ENCODE measurements at places on chromosomes 2 and 18.

- no peak for DNase-seq
Observed at GRCh38 chr18:46772357-46772756, 15.5 kb upstream of the ST8SIA5 start.

DNA sequence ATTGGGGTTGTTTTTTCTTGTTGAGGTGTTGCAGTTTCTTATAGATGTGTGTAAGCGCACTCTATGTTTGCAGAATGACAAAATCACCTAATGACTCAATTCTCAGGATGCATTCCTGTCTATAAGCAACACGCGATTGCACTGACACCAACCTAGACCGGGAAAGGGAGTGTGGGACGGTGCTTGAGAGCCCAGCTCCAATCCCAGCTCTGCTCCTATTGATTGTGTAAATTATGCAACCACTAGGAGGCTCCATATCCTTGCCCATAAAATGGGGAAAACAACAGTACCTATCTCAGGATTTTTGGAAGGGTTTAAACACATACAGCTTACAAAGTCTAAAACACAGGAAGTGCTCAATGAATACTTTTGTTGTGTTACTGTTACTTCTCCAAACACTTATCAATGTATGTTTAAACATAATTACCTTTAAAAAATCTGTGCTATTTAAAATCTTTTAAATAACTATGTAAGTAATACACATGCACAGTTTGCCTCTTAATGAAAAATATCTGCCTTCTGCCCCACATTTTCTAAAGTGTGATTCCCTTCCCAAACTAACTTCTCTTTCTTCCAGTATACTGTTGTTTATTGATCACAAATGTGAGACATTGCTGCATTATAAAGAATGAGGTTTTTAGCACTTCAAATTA is 132.5 kb downstream of the SPHKAP start:
- DNase-seq: no peak

GRCh38 chr2:66481100-66481549 is 46.2 kb downstream of the MEIS1 start:
- no peak for DNase-seq

DNA sequence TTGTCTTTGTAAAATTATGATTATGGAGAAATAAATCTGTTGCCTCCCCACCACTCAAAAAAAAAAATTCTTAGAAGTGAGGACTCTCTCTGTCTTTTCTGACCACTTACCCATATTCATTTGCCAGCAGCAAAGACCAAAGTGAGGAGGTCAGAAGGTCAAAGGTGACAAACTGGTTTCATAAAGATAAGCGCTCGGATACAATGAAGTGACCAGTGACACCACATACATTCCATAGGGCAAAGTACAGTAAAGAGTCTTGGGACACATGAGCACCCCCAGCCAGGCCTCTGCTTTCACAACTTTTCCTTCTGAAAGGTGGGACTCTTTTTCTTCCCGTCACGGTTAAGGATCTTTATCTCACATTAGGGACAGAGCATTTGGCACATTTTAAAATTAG is 75.9 kb upstream of the TCF4 start:
- no peak for DNase-seq

DNA sequence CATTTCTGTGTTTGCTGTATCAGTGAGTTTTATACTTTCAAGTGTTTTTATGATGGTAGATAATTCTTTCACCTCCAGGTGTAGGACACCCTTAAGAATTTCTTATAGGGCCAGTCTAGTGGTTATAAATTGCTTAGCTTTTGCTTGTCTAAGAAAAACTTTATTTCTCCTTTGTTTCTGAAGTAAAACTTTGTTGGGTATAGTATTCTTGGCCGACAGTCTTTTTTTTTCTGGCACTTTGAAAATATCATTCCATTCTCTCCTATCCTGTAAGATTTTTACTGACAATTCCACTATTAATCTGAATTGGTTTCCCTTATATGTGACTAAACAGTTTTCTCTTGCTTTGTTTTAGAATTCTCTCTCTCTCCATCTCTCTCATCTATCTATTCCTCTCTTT is 118.7 kb upstream of the LRRTM4 start:
- no peak for DNase-seq

DNA sequence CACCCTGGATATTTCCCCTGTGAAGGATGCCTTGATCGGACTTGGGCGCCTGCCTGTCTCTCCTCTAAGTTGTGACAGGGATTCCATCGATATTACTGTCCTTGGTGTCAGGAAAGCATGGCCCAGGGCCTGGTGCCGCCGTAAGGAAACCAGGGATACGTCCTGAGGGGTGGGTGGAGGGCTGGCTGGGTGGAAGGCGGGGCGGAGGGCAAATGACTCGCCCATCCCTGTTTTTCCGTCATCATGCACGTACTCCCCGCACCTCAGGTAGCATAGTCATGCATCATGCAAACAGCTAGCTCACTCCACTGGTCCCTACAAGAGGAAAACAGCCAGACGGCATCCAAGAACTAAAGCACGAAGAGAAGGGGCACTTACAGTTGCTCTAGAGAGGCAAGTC is 57.1 kb downstream of the PXDN start:
- no peak for DNase-seq

- no peak for DNase-seq
Observed at GRCh38 chr18:72895548-72895947, 27.8 kb upstream of the NETO1 start.

DNA sequence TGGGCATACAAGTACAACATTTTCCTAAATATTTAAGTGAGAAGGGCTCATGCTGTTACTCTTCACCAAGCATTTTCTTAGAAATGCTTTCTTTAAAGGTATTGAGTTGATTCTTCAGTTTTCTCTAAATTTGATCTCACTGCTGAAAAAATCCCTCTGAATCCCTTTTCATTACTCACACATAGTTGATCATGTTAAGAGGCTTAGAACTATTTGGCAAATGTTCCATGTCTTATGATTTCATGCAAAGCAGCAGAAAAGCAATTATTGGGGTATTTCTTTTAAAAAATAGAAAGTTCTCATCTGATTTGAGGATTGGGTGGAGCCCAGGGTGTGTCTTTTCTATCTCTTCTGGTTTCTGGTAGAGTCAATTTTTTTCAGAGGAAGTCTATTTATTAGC is 1079.8 kb upstream of the ZEB2 start:
- no peak for DNase-seq

- DNase-seq: no peak
Observed at GRCh38 chr18:54794823-54795222, 33.5 kb upstream of the RAB27B start.

DNA sequence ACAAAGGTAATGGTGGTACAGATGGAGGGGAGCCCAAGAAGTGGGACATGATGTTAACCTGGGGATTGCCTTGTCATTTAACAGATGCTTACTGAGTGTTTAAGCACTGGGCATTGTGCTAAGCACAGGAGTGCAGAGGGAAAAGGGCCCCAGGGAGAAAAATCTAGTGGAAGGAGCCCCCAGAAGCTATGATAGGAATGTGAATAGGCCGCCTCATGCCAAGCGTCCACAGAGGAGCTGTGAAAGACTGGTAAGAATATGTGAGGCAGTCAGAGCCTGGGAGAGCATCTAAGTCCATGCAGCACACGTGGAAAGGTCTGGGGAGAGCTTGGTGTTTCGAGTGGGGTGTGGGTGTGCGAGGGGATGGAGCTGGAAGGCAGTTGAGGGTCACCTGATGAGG is 5.5 kb downstream of the ZNF532 start:
- no peak for DNase-seq

DNA sequence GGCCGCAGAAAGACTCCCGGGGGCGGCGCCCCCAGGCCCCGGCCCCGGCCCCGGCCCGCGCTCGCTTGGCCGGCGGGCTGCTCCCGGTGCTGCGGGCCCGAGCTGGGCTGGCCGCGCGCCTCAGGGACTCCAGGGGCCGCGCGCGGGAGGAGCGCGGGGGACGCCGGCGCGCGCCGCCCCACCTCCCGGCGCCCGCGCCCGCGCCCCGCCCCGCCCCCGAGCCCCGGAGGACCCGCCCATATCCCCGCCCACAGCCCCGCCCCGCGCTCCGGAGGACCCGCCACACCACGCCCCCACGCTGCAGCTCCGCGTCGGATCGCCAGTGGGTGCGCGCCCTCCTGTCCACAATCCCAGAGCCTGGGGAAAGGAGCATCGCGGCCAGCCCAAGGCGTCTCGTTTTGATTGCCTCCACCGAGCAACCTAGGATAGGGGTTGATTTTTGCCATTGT is at the start of gene PARD6G:
TSS of gene PARD6G (minus strand) at position 122 of the 449 bp plus-strand sequence. CDS start 166 bp downstream, outside the sequence.
- DNase-seq: peak; percentile 39

DNA sequence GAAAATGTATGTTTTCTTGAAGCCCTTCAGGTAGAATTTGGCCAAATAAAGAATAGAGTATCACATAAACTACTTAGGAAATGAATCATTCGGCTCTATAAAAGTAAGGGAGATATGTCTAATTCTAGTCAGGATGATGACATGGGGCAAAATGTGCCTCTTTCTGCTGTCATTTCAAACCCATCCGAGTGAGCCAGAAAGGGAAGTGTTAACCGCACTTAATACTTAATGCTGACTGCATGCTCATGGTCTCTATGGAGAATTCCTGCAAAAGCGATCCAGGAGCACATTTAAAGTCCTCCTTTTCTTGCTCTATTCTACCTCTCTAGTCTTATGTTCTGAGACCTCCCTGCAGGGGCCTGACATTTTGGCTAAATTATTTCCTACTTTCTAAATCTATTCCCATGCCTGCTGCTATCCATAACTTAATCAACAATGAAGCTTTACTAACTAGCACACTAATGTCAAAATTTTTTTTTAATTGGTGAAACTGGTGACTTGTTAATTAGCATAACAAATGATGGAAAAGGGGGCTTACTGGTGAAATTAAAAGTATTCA is 127.4 kb downstream of the CDC42EP3 start:
- no peak for DNase-seq

- no peak for DNase-seq
Observed at GRCh38 chr2:210207929-210208328, 17.3 kb downstream of the ACADL start.

DNA sequence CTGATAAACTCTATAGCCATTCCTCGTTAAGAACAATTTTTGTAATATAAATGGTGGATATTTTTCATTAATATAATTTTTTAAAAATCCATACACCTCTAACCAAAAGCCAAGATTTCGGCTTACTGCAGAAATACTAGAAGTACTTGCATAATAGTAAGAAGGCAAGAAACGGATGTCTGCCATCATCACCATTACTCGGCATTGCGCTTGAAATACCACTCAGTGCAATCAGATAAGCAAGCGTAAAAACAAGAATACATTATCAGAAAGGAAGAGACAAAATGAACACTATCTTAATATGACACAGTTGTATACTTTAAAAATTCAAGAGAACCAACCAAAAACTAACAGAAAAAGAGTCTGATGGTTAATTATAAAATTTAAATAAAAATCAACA is 15.2 kb upstream of the BOLA3 start:
- DNase-seq: no peak

DNA sequence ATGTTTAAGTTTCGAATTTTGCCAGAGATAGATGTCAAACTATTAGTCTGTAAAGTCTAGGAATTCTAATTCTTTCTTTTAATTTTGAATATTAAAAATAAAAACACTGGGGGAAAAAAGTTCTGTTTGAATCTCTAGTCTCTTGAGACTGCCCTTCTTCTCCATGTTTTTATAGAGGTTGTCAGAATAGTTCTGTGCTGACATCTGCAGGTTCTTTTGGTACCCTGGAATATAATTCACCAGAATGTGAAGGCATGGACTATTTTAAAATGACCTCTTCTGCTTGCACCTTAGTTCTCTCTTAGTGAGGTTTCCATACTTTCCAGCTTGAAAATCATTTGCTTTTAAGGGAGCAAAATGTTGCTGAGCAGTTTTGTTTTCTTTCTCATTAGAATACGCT is 121.0 kb upstream of the MSTN start:
- no peak for DNase-seq

- DNase-seq: no peak
Observed at GRCh38 chr2:224776795-224777558, 60.8 kb upstream of the CCDC195 start.

- DNase-seq: no peak
Observed at GRCh38 chr18:46278481-46279465, 174.6 kb downstream of the HAUS1 start.

- DNase-seq: no peak
Observed at GRCh38 chr2:205865905-205866441, 183.7 kb downstream of the NRP2 start.

GRCh38 chr2:190469771-190470170 is 61.6 kb downstream of the MFSD6 start:
- DNase-seq: no peak

GRCh38 chr18:23714576-23714975 is 25.3 kb downstream of the LAMA3 start:
- DNase-seq: no peak

DNA sequence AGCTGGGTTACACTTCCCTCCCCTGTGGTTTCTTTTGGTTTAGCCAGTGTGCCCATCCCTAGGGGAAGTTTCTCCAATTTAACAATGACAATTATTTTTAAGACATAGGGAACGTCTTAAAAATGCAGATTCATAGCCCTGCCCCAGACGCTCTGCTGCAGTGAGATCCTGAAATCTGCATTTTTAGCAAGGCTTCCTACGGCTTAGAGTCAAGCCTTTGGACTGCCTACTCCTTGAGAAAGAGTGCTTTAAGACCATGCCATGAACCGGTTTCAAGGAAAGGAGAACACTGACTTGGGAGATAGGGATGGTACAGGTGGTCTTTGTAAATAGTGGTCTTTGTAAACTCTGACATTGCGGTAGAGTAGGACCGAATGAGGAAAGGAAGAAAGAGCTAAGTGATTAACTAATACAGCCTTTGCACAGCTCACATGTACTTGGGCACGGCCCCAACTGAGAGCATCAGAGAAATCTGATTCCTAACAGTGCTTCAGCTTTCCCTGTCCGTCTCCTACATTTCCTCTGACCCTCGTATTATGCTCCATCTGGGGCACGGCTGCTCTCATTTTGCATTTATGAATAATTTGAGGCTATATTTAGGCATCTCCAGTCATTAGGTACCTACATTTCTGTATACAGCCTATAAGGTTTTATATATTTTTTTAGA is 217.6 kb upstream of the TANK start:
- no peak for DNase-seq

DNA sequence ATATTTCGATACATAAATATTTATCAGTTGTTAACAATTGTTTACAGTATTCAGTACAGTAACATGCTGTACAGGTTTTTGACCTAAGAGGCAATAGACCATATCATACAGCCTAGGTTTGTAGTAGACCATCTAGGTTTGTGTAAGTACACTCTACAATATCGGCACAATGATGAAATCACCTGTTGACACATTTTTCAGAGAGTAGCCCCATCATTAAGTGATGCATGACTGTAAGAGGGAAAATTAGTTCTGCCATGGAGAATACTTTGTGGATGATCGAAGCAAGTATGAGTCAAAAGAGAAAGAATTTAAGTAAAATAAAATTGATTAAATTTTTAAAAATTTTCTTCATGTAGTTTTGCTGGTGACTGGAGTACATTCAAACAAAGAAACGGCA is 32.6 kb downstream of the VIT start:
- DNase-seq: no peak

GRCh38 chr18:24072743-24073142 is 58.2 kb downstream of the TTC39C start:
- DNase-seq: no peak
